GM20000 (cell line): ENCODE measurements at places on chromosomes 3 and 15.

GRCh38 chr3:38549486-38549885 lies 53.3 kb downstream of the EXOG start:
- DNase-seq = no peak

- DNase-seq = no peak
These were observed 119.2 kb upstream of the CMC1 start for GRCh38 chr3:28122227-28122626.

DNA sequence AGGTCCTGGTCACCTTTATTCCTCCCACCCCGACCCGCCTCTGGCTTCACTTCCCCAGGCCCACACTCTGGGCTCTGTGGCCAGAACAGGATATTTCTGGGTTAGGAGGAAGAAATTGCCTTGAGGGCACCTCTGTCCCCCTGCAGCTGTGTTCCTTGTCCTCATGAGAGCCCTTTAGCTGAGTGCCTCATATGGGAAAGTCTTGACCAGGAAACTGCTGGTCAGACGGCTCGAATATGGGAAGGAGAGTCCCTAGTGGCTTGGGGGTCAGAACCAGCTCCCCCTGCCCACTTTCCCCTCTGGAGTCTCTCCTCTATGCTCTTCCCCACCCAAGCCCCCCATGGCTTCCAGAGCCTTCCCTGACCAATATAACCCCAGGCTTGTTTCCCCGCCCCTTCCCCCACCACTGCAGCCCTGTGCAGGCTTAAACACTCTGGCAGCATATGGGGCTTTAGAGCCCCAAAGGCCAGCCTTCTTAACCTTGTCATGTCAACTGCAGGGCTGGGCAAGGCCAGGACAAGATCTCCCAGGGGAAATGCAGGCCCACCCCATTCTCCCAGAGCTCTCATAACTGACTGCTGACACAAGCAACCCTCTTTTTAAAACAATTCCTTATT lies 36.4 kb downstream of the SEC22C start:
- no peak for DNase-seq

GRCh38 chr3:52798978-52799476 lies 4.4 kb downstream of the ITIH3 start:
- DNase-seq = peak; percentile 61

DNA sequence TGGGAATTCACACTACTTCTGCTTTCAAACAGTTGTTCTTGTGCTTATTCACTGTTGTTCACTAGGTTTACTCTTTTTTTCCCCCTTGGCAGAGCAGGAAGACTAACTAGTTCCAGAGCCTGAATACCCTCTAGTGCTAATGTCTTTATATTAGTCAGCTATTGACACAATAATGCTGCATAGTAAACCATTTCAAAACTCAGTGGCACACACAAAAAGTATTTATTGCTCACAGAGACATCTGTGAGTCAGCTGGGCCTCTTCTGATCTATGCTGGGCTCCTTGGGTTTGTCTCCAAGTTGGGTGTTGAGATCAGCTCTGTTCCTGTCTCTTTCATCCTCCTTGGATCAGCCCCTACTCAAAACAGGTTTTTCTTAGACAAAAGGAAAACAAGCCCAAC lies 51.1 kb downstream of the RSRC1 start:
- no peak for DNase-seq

DNA sequence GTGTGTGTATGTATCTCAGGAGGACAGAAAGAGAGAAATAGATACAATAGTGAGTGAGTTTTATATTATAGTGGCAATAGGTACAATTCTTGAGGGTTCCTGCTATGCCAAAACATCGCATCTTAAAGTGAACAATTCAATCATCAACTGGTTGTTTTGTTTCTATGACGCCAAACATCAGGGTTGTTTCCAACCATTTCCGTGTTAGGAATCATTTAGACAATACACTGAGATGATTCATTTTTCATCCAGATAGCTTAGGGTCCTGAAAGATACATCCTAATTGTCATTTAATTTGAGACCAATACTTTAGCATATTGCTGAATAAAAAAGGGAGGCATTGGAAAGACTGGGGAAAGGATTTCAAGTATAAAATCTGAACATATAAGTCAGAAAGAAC lies 472.2 kb downstream of the MCTP2 start:
- no peak for DNase-seq

- no peak for DNase-seq
These were observed 100.6 kb downstream of the SLMAP start for GRCh38 chr3:57856675-57857074.

- DNase-seq = no peak
These were observed 14.9 kb downstream of the ATP11B start for GRCh38 chr3:182808041-182808770.

GRCh38 chr3:126547721-126548120 lies 11.0 kb downstream of the C3orf22 start:
- no peak for DNase-seq

DNA sequence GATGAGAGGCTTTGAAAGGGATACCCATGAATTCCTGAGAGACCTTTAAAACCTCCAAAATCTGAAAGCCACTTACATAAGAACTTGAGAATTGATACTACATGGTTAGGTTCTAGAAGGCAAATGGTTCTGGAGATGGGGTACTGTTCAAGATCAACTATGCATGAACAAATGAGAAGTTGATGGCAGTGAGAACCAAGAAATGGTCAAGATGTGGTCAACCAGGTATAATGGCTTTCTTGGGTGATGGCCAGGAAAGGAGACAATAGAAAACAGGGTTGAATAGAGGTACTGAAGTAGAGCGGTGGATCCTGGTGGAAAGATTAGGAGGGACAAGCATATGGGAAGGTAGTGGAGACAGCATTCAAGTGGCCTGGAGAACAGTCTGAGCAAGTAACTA lies 200.4 kb downstream of the RBMS3 start:
- DNase-seq = no peak

GRCh38 chr3:94249491-94250079 lies 186.7 kb downstream of the NSUN3 start:
- peak; percentile 66 for DNase-seq

DNA sequence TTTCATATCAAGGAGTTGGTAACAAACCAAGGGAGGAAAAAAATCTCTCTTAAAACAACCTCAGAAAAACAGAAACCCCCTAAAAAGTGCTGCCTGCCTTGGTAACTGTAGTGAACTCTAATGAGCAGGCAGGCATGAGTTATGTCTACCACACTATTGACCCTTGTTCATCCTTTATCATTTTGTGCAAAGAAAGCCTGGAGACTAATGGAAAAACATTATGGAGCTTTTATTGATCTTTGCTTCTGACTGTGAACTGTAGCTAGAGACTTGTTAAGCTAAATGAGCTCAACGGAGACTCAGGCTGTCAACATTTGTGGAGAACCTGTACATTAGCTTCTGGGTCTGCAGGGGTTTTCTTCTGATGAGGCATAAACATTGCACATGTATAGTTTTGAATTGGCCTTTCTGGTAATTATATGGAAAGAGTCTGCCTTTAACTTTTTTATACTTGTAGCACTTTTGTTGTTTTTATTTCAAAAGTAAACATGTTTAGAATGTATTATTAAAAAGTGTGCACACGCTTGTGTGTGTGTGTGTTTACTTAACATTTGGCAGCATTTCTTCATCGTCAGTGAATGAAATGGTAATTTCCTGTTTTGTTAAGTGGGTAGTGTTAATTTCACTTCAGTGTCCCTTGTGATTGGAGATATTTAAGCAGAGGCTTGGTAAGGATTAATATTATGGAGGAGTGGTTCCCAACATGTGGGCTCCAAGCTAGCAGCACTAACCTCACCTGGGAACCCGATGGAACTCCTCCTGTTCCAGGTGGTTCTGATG lies 15.9 kb upstream of the SPTSSB start:
- no peak for DNase-seq

DNA sequence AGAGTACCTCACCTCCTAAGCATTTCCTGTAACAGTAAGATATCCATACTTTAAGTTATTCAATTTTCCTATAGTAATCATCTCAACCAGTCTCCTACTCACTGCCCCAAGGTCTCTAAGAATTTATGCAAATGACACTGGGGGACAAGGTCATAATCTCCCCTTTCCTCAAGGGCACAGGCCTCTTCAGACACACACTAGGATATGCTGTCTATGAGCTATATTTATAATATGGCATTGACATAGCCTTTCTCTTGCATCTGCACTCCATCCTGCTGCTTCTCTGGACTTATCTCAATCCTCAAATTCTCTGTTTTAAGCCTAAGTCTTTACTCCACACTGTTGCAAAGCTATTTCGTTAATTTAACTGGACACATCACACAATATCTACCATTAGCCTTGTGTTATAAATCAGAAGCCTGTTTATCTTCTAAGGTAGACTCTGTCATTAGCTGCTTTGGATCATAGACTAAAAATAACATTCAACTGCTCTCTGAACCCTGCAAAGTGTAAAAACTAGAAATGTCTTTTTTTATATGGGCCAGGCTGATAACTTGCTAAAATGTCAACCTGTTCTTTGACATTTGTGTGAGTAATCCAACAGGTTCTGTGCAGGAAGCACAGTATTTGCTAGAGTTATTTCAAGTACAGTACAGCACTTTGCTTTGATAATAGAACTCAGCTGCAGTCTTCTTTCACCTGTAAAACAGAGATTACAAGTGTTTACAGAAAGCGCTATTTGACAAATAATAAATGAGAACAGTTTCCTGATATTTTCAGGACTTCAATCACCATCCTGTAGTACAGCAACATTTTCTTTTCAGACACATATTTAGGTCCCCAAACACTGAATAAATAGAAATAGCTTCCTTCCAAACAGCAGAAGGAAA lies 17.8 kb upstream of the SEC62 start:
- DNase-seq = no peak

GRCh38 chr3:177357352-177358090 lies 160.2 kb upstream of the TBL1XR1 start:
- no peak for DNase-seq

GRCh38 chr3:132593241-132593946 lies 3.7 kb upstream of the ACKR4 start:
- no peak for DNase-seq

GRCh38 chr15:90266485-90266884 lies 1.0 kb downstream of the NGRN start:
- DNase-seq = no peak

DNA sequence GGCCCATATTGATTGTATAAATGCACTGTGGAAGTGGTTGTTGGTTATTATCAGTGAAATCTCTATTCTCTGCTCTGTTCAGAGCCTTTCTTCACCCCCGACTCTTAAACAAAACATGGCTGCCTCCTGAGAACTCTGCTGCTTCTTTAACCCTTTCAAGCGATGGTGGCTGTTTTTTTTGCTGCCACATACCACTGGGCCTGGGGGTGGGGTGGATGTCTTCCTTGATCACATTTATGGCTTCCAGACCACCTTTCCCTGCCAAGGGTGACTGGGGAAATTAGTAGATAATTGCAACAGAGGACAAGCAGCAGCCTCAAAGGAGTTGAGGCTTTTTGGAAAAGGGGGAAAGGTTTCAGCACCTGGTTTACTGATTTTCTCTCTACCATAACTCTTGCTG lies 32.8 kb downstream of the YEATS2 start:
- no peak for DNase-seq
